ENCODE measurements at places on chromosomes 5 and 9. TPM values are rescaled to one million over a fixed set of nuclear protein-coding genes. Genes with fewer than 3 reads are reported as not detected.

Gene NR3C1
- total RNA-seq = 8.7 TPM

Gene ITK
- 0.52 TPM for total RNA-seq

Gene SMC2
- 28.5 TPM for total RNA-seq

Gene PCDHB9
- 2.3 TPM for total RNA-seq

- H3K27ac ChIP-seq = no peak overlapping the region
- peaks cover 8% of the 10 kb centered on the region for H3K4me1 ChIP-seq
- no peaks in the 10 kb centered on the region for H3K36me3 ChIP-seq
These were observed 26.2 kb upstream of the ANKRD33B start for GRCh38 chr5:10537624-10538023.

- H3K27me3 ChIP-seq = peaks cover 10% of the 10 kb centered on the region
- peaks cover 9% of the 10 kb centered on the region for H3K4me1 ChIP-seq
- no peak overlapping the region for H3K27ac ChIP-seq
- no peak overlapping the region for H3K4me3 ChIP-seq
- no peak for DNase-seq
These were observed 16.5 kb upstream of the ODF2 start for GRCh38 chr9:128439273-128439672.

GRCh38 chr5:105288946-105289345, 1726.4 kb upstream of the NUDT12 start:
- no peak for DNase-seq
- H3K27ac ChIP-seq = no peak overlapping the region
- no peaks in the 10 kb centered on the region for H3K36me3 ChIP-seq
- no peak overlapping the region for H3K4me3 ChIP-seq
- H3K4me1 ChIP-seq = no peaks in the 10 kb centered on the region
- no peaks in the 10 kb centered on the region for H3K27me3 ChIP-seq

DNA sequence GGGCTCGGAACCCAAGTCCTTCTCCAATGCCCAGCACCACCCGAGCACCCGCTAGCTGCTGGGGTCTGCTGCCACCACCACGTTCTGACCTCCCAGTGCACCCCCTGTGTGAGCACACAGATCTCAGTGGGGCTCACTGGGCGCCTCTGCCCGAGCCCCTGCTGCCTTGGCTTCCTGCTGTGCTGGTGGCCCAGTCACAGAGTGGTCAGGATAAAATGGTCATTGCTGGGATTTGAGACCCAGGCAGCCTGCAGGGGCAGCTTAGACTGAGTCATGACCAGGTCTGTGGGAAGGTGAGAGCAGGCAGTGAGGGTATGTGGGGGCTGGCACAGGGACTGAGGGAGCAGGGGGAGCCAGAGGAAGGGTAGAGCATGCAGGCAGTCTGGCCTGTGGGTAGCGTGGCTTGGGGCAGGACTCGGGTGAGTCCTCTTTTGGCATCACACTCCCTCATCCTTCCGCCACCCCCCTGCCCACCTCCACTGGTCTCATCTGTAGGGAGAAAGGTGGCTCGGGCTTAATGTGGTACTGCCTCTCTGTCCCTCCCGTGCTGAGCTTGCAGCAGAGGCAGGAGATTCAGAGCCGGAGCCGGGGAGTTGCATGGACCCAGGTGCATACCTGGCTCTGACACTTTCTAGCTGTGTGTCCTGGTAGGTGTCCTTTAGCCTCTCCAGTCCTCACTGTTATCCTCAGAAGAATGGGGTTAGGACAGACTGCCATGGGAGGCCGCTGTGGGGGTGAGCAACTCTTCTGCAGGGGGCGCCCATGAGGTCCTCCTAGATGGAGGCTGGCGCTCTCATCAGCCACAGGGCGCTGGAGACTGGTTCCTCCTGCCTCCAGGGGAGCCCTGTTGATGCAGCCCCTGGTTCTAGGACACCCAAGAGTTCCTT, 32.1 kb downstream of the USP20 start:
- no peak overlapping the region for H3K4me3 ChIP-seq
- H3K4me1 ChIP-seq = no peaks in the 10 kb centered on the region
- H3K27ac ChIP-seq = peak overlapping the region; percentile 49
- peak; percentile 50 for DNase-seq
- H3K36me3 ChIP-seq = peaks cover 16% of the 10 kb centered on the region

DNA sequence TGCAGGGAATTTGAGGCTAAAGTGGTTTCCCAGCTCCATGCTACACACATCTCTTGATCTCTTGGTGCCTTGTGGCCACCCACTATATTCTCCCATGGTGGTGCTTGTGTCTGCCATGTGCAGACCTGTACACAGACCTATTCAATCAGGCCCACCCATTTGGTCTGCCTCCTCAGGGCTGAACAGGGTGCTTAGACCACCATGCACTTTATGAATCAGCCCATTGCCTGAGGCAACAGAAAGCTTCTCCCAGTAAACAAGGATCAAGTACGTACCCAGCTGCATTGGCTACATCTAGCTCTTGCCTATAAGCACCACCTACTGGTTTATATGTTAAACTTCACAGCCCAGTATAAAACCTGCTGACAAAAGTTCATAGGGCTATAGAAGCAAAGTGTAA, 664.3 kb upstream of the EDIL3 start:
- H3K27ac ChIP-seq = peak overlapping the region; percentile 78
- peaks cover 7% of the 10 kb centered on the region for H3K4me1 ChIP-seq
- no peak for DNase-seq
- H3K36me3 ChIP-seq = no peaks in the 10 kb centered on the region
- no peaks in the 10 kb centered on the region for H3K27me3 ChIP-seq
- no peak overlapping the region for H3K4me3 ChIP-seq

DNA sequence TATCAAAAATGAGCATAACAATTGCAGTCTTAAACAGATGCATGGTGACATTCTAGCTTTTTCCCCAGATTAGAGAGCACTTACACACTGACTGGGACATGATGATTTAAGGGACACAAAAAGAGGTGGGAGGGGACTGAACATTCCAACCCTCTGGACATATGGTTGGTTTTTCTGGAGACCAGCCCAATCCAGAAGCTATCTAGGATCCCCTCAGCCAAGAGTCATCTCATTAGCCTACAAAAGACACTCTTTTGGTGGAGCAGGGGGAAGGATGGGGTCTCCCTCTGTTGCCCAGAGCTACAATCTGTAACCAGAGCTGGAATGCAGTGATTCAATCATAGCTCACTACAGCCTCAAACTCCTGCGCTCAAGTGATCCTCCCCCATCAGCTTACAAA, 97.3 kb upstream of the IQGAP2 start:
- H3K27ac ChIP-seq = no peak overlapping the region
- H3K36me3 ChIP-seq = no peaks in the 10 kb centered on the region
- no peaks in the 10 kb centered on the region for H3K27me3 ChIP-seq
- DNase-seq = no peak
- H3K4me3 ChIP-seq = no peak overlapping the region

- H3K4me3 ChIP-seq = no peak overlapping the region
- peaks cover 5% of the 10 kb centered on the region for H3K4me1 ChIP-seq
- H3K27me3 ChIP-seq = no peaks in the 10 kb centered on the region
- DNase-seq = no peak
- no peak overlapping the region for H3K27ac ChIP-seq
These were observed 266.1 kb downstream of the GRIA1 start for GRCh38 chr5:153756540-153756939.

- peaks cover 2% of the 10 kb centered on the region for H3K27me3 ChIP-seq
- no peak overlapping the region for H3K27ac ChIP-seq
- no peaks in the 10 kb centered on the region for H3K36me3 ChIP-seq
- no peak overlapping the region for H3K4me3 ChIP-seq
These were observed 62.3 kb upstream of the STXBP1 start for GRCh38 chr9:127549751-127550150.

All from WTC11 (cell line).